ACHN (cell line): ENCODE measurements at places on chromosomes 6 and 20.

GRCh38 chr20:38727607-38728190 lies 3.4 kb downstream of the SLC32A1 start:
- DNase-seq = no peak

GRCh38 chr6:156889986-156890385 lies 112.8 kb downstream of the ARID1B start:
- no peak for DNase-seq

DNA sequence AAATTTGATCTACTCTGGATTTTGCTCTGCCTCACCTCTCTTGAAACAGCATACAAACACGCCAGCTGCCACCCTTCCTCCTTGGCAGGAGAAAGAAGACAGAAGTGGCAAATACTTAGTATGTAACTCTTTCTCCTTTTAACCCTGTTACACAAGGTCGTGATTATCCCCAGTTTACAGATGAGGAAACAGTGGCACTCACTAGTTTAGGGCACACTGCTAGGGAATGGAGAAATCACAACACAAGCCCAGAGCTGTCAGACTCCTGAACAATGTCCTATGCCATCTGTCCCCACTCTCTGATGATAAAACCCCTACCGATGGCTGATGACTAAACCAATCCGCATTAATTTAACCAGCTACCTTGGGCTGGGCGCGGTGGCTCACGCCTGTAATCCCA lies 79.7 kb downstream of the FGD2 start:
- no peak for DNase-seq

DNA sequence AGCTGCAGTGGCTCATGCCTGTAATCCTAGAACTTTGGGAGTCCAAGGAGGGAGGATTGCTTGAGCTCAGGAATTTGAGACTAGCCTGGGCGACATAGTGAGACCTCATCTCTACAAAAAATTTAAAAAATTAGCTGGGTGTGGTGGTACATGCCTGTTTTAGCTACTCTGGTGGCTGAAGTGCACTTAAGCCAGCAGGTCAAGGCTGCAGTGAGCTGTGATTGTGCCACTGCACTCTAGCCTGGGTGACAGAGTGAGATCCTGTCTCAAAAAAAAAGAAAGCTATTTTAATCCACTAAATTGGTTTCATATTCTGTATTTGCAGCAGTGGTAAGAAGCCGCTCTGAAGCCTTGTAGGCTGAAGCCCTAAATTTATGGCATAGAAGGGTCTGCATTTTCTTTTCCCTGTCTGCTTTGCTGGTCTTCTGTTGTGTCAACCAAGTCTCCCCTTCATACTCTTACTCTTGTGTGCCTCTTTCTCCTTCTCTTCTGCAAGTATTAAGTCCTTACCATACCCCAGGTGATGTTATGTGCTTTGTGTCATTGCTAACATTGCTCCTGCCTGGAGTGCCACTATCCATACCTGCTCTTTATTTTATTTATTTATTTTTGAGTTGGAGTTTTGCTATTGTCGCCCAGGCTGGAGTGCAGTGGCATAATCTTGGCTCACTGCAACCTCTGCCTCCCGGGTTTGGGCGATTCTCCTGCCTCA lies 70.9 kb downstream of the MYO6 start:
- DNase-seq = no peak

- no peak for DNase-seq
Measured at GRCh38 chr6:122078481-122078880, 321.0 kb upstream of the HSF2 start.

- DNase-seq = no peak
Measured at GRCh38 chr6:129022011-129022553, 139.1 kb downstream of the LAMA2 start.

GRCh38 chr6:52337633-52338290 lies 24.2 kb upstream of the PAQR8 start:
- no peak for DNase-seq

DNA sequence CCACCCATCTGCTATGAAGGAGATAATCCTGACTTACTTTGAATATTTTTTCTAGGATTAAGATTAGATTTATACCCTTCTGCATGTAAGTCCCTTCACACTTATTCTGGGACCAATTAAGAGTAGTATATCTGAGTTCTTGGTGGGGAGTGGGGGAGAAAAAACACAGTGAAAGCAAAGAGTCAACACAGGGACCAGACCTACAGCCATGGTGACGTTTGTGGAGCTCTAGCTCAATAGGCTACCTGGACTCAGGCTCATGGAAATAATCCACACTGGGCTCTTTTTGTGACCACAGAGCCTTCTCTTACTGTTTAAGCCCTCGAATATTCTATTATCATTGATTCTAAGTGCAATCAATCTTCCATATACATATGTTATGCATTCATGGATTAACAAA lies 491.4 kb downstream of the LMBRD1 start:
- DNase-seq = no peak

GRCh38 chr6:113662688-113663333 lies 194.3 kb upstream of the MARCKS start:
- no peak for DNase-seq

- DNase-seq = no peak
Measured at GRCh38 chr6:63476302-63476701, 96.0 kb upstream of the LOC128125822 start.

GRCh38 chr6:71126506-71126905 lies 162.1 kb upstream of the OGFRL1 start:
- DNase-seq = no peak

DNA sequence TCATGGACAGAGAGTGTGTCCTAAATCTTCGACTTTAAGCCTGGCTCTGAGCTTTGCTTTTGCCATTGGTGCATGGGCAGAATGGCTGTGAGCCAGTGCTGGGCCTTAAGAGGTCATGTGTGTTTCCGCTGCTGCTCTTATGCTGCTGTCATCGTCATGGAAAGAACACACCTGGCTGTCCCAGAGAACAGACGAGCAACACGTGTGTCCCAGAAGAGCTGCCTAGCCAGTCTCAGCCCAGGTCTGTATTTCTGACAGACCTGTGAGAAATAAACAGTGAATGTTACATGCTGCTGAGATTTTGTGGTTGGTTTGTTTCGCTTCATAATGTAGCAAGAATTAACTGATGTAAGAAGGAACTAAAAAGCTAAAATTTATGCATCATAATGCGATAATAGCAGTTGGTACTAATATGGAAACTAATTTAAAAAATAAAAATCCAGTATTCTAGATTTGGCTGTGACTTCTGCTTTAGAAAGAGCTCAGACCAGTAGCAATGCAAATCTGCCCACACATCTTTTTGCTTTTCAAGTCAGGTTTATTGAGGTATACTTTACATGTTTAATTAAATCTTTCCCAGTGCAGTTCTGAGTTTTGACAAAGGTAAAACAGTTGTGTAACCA lies 11.5 kb upstream of the SCP2D1 start:
- DNase-seq = no peak

GRCh38 chr6:147577488-147577887 lies 69.0 kb downstream of the SAMD5 start:
- no peak for DNase-seq

- DNase-seq = no peak
Measured at GRCh38 chr6:131744432-131745287, 33.8 kb upstream of the CTAGE9 start.

- no peak for DNase-seq
Measured at GRCh38 chr20:62860391-62860923, 1.2 kb downstream of the TCFL5 start.

- no peak for DNase-seq
Measured at GRCh38 chr6:119348096-119348747, 1.3 kb downstream of the MAN1A1 start.

- no peak for DNase-seq
Measured at GRCh38 chr6:168180548-168181011, 101.6 kb upstream of the FRMD1 start.

- DNase-seq = no peak
Measured at GRCh38 chr6:7979831-7980230, 69.2 kb upstream of the TXNDC5 start.

- DNase-seq = peak; percentile 76
Measured at GRCh38 chr6:83065511-83066192, at the start of gene UBE3D. TSS of gene UBE3D (minus strand) at chr6:83065841. CDS start at chr6:83065718, 123 bp downstream.

- DNase-seq = no peak
Measured at GRCh38 chr6:30887901-30888815, 3.8 kb downstream of the DDR1 start.

DNA sequence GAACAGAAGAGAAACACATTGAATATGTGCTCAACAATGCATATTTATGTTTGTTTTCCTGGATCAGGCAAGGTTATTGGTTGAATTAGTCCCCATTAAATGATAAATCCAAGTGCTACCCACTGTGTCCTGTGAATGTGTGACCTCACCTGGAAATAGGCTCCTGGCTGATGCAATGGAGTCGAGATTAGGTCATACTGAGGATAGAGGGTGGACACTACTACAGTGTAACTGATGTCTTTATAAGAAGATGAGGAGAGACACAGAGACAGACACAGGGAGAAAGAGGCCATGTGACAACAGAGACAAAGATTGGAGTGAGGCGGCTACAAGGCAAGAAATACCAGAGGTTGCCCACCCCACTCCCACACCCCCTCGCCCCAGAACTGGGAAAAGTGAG lies 559.3 kb downstream of the C6orf118 start:
- no peak for DNase-seq

DNA sequence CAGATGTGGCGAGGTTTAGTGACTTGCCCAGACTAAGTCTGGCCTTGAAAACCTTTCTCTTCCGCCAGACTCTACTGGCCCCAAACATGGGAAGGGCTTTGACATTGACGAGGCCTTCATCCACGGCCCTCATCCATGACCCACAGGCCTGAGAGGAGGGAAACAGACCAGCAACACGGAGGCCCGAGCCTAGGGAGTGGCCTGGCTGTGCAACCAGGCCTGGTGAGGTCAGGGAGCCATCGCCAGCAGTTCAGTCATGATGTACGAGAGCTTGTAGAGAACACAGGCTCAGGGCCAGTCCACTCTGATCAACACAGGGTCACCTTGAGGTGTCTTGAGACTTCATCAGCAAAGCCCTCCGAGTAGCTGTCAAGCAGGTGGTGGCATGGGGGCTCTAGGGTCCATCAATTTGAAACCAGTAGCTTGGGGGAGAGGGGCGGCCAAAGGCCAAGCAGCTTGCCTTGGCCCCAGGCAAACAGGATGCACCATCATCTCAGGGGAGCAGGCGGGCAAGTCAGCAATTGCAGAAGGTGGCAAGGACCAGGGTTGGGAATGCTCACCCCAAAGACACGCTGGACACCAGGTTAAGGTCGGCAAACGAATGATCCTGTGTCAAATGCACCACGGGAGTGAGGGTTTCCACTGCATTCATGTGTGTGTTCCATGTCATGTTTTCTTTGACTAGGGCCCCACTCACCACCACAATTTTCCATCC lies 36.1 kb downstream of the GFOD1 start:
- no peak for DNase-seq

DNA sequence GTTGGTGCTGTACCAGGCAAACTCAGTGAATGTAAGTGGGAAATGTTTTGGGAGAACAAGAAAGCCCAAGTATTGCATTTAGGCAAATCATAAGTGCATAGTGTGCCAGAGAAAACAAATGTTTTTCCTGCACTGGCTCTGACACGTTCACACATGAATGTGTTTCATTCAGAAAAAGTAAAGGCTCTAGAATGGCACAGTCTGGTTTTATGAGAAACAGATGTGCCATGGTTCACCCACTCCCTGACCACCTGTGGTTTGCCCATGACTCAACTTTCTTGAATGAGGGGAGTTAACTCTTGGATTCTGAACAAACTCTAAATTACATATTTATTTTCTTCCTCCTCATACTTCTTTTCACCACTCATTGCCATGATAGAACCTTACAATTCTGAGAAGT lies 126.9 kb downstream of the KCNQ5 start:
- peak; percentile 82 for DNase-seq

DNA sequence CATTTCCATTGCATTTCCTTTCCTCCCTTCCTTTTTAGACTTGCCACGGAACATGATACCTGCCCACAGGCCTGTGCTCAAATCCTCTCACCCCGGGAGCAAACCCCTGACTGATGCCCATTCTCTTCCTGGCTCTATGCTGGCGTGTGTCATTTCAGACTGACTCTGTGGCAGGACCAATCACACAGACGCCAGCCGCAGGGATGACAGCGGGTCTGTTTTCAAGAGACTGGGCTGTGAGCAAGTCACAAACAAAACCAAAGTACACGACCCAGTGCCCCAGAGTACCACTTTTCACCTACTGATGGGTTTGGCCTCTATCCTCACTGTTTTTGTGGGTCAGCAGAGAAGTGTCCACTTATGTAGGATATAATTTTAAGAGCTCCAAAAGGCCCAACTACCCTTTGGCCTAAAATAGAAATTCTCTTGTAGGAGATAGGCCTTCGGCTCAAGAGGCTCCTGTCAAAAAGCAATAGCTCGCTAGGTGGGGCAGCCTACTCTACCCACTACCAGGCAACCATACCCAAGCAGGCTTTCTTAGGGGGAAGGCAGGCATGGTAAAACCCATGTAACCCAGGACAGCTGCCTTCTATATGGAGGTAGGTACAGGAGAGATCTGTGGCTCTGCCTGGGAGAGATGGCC lies 215.7 kb downstream of the CDC5L start:
- DNase-seq = no peak

DNA sequence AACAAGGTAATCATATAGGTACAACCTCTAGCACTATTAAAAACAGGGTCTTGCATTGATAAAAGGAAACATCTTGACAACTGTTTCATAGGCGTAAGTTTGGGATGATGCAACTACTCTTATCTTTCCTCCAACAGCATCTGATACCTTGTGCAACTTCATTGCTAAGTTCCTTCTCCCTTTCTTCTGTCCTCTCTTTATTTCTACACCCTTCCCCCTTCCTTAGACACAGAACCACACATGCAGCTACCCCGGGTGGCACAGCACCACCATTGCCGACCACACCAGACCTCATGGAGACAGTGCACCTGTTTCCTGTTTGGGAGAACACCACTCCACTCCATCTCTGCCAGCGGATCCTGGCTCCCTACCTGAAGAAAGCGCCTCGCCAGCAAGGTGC lies 14.4 kb downstream of the MYB start:
- no peak for DNase-seq

DNA sequence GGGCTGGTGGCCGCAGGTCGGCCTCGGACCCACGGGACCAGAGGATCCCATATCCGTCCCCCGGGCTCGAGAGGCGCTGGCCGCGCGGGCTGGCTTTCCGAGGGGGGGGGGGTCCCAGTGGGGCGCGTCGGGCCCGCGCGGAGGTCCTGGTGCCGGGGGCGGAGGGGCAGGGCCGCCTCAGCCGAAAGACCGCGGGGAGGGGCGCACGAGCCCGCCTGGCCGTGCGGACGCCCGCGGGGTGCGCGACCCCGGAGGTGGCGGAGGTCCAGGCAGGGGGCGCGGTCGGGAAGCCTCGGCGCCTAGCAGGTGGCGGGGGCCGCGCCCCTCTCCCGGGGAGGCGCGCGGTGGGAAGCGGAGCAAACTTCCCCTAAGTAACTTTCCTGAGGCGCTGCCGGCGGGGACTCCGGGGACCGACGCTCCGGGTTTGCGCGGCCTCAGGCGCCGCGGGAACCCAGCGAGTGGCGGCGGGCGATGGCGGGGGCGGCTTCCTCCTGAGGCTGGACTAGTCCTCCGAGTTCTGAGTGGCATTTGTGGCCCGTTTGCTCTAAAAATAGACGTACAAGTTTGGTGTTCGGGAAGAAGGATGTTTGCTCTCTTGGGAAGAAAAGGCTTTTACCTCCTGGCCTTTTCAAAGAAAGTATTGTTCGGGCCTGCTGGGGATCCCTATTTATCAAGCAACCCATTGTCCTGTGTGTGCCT lies 26.5 kb upstream of the BTBD3 start:
- peak; percentile 56 for DNase-seq

- DNase-seq = no peak
Measured at GRCh38 chr6:104612541-104612940, 247.2 kb downstream of the HACE1 start.

- DNase-seq = no peak
Measured at GRCh38 chr6:66186756-66187155, 479.7 kb upstream of the EYS start.

GRCh38 chr6:131575834-131576478 lies 2.9 kb downstream of the ARG1 start:
- DNase-seq = no peak
